ENCODE measurements at places on chromosomes 2 and 18.

- DNase-seq, result peak; percentile 52
Observed at GRCh38 chr2:8872821-8873432, 35.5 kb upstream of the KIDINS220 start.

GRCh38 chr2:158766524-158766923 is 28.6 kb upstream of the DAPL1 start:
- DNase-seq, result no peak

- DNase-seq, result no peak
Observed at GRCh38 chr2:145207884-145208283, 688.0 kb upstream of the ZEB2 start.

GRCh38 chr2:239271882-239272281 is 128.9 kb downstream of the HDAC4 start:
- no peak for DNase-seq

DNA sequence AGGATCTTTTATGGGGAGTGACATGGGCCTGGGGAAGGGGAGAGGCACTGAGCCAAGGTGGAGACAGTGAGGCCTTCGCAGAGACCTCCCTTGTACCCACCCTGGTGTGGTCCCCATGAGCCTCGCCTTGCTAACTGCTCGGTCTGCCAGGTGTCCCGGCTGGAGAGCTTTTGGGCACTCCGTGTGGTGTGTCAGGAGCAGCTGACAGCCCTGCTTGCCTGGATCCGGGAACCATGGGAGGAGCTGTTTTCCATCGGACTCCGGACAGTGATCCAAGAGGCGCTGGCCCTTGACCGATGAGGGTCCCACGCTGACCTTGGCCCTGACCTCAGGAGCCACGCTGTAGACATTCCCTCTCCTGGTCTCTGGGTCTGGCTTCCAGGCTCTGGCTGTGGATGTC is 11.5 kb upstream of the SLC4A3 start:
- no peak for DNase-seq
